Stimulated activated CD4-positive, alpha-beta T cell treated with anti-CD3 and anti-CD28 coated beads, Interleukin-4, amount 100 ng/mL, for 4 hours (primary cell): ENCODE measurements at places on chromosomes 3 and 15.

- DNase-seq, result no peak
Observed at GRCh38 chr15:29734917-29735572, 87.2 kb downstream of the TJP1 start.

- DNase-seq, result no peak
Observed at GRCh38 chr15:93488296-93488713, 399.3 kb upstream of the RGMA start.

DNA sequence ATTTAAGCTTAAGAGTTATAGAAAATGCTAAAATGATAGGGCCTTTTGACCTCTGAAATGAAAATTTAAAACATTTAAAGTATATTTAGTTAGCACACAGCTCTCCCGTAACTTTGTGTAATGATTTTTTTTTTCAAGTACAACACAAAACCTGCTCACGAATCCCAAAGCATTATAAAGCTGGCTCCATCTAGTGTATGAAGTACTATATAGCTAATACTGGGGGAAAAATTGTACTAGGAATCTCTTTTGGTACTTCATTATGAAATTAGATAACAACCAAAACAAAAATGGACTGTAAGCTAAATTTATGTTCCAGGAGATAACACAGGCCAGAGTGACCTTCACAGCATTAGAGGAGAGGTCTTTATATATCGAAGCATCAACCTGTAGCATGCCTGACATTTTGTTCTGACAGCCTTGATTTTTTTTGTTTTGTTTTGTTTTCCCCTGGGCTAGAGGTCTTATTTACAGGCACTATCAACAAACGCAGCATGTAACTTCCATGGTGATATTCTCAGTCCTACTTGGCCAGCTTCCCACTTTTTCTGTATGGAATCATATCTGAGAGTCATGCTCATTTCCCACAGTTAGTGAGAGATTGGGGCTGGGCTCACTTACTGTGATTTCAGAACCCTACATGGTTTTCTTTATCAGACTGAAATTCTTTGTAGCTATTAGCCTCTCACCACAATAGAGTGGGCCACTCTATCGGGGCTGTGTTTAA, 116.3 kb downstream of the MITF start:
- no peak for DNase-seq

- DNase-seq, result no peak
Observed at GRCh38 chr3:28646435-28646834, 297.8 kb upstream of the AZI2 start.

DNA sequence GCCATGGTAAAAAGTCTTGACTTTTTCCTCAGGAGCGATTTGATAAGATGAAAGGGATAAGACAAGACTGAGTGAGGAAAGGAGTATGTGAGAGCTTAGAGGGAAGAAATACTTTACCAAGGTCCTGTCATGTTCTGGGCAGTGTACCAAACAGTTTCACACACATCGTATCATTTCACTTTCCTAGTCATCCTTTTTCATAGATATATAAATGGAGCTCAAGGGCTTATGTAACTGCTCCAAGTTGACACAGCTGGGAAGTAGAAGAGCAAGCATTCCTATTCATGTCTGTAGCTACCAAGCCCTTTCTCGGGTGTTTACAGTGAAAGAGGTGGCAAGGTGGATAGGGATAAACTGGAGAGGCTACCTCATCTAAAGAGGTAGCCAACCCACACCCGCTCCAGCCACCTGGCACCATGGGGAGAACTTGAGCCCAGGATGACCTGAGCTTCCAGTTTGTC, 57.4 kb downstream of the MRPS25 start:
- no peak for DNase-seq

- DNase-seq, result no peak
Observed at GRCh38 chr3:65706776-65707568, 331.7 kb downstream of the MAGI1 start.

- DNase-seq, result peak; percentile 5
Observed at GRCh38 chr3:129829640-129830039, 63.9 kb downstream of the TMCC1 start.

DNA sequence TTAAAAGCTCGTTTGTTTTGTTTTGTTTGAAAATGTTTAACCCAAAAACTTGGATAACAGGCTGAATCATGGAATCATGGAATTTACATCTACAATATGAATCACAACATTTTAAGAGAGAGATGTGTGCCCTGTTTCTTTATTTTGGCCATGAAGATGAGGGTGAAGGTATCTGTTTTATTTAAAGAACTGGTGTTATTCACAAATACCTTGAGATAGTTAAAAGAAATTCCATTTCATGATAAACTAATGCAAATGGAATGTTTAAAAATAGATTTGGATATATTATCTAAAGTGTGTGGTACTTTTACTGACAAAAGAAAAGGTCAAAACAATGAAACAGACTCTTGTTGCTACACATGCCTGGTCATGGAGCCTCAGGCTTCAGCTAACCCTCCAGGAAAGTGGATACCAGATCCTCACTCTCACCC, 486.0 kb upstream of the CFAP20DC start:
- no peak for DNase-seq

GRCh38 chr15:89068325-89068784, 19.9 kb upstream of the ABHD2 start:
- DNase-seq, result peak; percentile 11

GRCh38 chr15:31371520-31372240, 45.0 kb downstream of the KLF13 start:
- DNase-seq, result no peak

DNA sequence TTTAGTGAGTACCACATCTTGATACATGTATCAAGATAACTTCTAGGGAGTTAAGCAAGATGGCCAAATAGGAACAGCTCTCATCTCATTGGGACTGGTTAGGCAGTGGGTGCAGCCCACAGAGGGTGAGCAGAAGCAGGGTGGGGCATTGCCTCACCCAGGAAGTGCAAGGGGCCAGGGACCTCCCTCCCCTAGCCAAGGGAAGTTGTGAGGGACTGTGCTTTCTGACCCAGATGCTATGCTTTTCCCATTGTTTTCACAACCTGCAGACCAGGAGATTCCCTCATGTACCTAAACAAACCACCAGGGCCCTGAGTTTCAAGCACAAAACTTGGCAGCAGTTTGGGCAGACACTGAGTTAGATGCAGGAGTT, 665.0 kb upstream of the CBLB start:
- no peak for DNase-seq

- DNase-seq, result no peak
Observed at GRCh38 chr3:147394884-147395225, 11.5 kb downstream of the ZIC4 start.
